ENCODE measurements at places on chromosomes 13 and 19. TPM values are rescaled to one million over a fixed set of nuclear protein-coding genes. Genes with fewer than 3 reads are reported as not detected.

Gene DNAJC3
- total RNA-seq, result 17.4 TPM

Gene PLPPR2
- total RNA-seq, result 8.4 TPM

Gene TSKS
- 4.8 TPM for total RNA-seq

Gene CAPN12
- total RNA-seq, result 8.2 TPM

Gene ATP4A
- not detected for total RNA-seq

Gene HMGB1
- total RNA-seq, result 385 TPM
